ENCODE measurements at places on chromosomes 5 and 9.

GRCh38 chr9:108363311-108363710, 492.5 kb downstream of the ACTL7B start:
- DNase-seq, result no peak

DNA sequence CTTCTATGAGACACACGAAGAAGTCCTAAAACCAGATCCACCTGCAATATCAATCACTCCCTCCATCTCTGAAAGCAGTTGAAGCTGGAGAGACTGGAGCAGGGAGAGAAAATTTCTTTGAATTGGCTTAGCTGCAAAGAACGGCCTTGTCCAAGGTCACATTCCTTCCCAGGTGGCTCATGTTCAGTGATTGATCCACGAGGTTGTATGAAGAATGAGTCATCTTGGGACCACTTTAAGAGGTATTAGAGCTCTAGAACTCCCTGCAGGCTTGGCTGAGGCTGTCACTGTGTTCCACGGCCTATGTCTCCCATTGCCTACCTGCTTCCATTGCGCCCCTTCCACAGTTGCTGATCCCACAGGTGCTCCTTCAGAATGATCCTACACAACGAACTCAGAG, 68.2 kb downstream of the HMHB1 start:
- DNase-seq, result no peak

DNA sequence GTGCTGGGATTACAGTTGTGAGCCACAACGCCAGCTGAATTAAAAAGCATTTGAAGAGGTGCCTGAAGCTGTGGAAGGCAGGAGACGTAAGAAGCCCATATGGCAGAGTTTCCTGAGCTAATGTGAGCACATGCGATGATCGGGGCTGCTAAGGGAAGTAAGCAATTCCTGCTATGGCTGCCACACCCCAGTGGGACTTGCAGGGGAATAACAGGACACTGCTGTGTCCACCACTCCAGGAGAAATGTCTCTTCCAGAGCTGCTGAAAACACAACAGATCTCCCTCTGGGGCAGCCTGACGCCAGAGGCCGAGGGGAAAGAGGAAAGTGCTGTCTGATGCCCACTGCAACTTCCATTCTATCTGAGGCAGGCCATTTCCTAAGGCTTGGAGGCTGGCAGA, 46.2 kb upstream of the ANKRD55 start:
- DNase-seq, result no peak

DNA sequence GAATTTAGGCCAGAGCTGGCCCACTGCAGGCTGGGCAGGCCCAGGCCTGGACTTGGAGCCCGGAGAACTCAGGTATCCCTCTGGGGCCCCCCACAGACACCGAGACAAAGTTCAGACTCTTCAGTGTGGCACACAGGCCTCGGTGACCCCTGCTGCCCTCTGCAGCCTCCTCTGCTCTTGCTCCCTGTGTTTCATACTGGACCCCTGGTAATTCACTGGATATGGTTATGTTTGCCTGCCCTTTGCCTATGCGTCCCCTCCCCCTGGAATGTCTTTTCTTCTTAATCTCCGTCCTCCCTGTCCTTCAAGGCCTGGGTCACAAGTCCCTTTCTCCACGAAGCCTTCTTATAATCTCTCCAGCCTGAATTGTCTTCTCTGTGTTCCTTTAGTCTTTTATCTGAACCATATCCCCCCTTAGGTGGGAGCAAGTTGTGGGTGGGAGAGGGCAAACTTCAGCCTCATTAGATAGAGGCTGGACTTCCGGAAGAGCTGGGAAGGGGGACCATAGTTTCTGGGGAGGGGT, 30.1 kb downstream of the GSN start:
- no peak for DNase-seq

- DNase-seq, result no peak
Observed at GRCh38 chr9:127065592-127065991, 56.8 kb downstream of the ANGPTL2 start.

GRCh38 chr9:121194730-121195129, 6.9 kb downstream of the RAB14 start:
- no peak for DNase-seq

DNA sequence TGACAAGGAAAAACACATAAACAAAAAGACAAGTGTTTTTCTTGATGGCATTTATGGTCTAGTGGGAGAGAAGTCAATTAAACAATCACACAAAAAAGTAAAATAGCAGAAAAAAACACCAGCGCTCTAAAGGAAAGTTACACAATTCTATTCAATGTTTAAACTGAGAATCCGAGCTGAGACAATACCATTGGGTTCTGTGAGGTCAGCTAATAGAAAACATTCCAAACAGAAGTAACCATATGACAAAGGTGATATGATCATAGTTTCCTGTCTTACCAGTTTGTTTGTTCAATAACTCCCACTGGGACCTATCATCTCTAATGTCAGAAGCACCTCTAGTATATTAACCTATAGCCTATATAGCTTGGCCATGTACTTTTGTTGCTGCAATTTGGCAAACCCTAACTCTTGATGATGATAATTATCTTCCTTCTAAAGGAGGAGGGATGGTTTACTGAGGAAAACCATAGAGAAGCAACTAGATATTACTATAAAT, 1030.0 kb downstream of the CDH12 start:
- no peak for DNase-seq

GRCh38 chr5:66889056-66889455, 292.9 kb downstream of the MAST4 start:
- DNase-seq, result no peak

DNA sequence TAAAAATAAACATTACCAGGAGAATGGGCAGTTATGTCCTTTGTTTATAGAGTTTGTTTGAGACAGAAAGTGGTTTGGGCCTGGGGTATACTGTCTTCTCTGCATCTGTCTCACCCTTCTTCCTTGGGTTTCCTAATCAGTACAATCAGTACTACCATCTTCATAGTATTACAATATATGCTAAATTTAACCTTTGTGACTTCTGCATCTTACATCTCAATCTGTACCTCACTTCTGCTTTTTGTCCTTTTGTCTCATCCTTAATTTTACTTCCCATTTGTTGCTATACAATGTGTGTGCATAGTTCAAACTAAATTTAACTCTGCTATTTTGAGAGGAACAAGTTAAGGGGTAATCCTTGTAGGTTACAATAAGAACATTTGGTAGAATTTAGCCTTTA, 19.6 kb downstream of the FBXO38 start:
- DNase-seq, result no peak

DNA sequence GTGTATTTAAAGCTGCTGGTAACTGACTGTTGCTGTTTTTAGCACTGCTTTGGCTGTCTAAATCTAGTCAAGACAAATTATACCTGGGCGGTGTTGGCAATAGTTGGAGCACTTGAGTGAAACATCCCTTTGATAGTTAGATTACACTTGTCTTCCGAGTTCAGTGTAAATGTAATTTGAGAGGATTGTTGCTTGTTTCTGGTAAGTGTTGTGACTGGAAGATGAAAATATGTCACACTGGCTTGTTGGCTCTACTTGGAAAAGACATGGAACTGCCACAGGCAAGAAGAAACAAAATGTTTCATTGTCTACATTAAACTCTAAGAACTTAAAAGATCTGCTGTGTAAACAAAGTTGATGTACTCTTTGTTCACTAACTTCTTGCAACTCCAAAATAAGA, 49.2 kb upstream of the PTPRD start:
- no peak for DNase-seq

- no peak for DNase-seq
Observed at GRCh38 chr9:115804206-115804605, 349.4 kb upstream of the PAPPA start.

GRCh38 chr5:124104821-124105220, 592.8 kb downstream of the CSNK1G3 start:
- no peak for DNase-seq

DNA sequence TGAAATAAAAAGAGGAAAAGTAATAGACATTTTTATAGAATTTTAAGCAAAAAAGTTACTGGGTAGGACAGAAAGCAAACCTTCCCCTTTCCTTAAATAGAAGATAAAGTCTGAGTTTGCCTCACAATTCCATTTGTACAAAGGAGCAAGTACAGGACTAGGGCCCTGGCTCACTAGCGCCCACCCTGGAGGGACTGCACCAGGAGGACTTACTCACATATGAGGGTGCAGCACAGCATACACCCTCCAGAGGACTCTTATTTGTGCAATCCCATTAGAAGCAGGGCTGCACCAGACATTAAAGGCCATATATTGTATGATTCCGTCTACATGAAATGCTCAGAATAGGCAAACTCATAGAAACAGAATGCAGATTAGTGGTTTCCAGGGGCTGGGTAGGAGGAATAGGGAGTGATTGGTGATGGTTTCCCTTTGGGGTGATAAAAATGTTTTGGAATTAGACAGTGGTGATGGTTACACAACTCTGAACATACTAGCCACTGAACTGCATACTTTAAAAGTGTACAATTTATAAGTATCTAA, 4.5 kb downstream of the REEP5 start:
- DNase-seq, result no peak

GRCh38 chr5:131482617-131483016, 152.4 kb downstream of the RAPGEF6 start:
- no peak for DNase-seq

DNA sequence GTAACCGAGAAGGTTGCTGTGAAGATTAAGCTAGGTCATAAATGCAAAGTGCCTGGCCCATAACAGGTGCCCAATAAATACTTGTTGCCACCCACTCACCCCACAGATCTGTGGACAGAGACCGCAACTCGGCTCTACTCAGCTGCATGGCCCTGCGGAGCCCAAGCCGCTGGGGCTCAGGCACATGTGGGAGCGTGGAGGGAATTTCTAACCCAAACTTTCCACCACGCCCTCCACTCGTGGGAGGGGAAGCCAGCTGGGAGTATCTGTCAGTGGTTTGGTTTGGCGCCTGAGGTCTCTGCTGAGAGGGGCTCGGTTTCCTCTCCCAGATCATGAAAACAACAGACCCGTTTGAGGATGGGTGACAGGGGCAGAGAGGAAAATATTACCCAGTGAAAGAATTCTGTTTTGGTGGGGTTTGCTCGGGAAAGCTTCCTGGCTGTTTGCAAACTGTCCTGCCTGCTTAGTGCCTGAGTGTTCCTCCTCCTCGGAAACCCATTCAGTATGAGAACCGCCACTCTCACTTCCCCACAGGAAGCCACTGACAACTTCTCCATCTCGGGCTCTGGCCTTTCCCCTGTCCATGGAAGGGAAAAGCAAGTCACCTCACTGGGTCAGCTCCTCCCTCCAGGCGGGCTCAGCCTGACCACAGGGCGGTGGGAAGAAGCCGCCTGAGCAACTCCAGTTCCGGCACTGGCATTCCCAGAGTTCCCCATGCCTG, 60.1 kb downstream of the RGS3 start:
- no peak for DNase-seq

- peak; percentile 26 for DNase-seq
Observed at GRCh38 chr9:133727277-133727875, 10.8 kb downstream of the SARDH start.

DNA sequence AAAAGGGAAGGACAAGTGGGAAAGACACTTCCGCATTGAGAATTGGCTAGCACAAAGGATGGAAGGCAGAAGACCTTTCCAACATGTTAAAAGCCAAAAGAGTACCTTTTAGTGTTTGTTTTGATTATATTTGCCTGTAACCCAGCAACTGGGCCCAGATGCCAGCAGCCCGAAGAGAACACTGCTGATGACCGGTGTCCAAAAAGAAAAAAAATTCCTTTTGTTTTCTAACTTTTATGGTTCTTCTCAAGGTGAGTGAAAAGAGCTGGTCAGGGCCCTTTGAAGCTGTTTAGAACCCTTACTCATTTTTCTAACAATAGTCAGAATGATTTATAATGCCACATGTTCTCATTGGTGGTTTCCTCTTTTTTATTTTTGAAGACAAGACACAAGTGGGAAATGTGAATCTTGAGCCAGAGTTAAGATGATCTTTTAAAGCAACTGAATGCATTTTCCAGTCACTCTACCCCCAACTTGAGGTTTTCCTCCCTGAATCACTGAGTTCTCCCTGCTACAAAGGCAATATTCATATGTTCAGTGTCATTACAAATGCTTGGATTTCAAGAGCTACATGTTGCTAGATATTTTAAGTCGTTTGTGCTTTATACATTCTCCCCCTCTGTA, 32.3 kb upstream of the ZNF462 start:
- DNase-seq, result no peak

DNA sequence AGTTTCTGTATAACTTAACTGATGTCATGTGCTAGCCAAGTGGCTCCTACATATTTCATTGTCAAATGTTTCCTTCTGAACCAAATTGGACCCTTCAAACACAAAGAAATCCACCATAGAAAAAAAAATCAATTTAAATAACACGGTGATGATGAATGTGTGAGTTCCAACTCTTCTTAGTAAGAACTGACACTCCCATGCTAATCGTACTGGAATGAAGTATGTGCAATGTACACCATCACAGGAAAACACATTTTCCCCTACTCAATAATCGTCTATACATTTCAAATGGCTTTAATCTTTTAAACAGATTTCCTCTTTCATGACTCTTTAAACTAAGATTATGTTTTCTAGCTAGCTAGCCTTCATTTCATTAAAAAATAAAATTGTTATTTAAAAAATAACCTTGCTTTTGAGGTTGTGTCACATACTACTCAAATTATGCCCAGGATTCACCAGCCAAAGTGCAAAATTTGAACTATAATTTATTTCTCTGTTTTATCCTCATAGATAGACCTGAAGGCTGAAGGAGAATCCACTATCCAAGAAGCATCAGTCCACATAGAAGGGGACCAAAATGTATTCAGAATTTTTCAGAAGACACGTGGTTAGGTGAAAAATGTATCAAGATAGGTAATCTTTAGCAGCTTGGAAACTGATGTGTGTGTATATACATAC, 131.0 kb upstream of the ITGA1 start:
- no peak for DNase-seq

GRCh38 chr9:72420783-72421182, 55.8 kb upstream of the ZFAND5 start:
- no peak for DNase-seq

- peak; percentile 49 for DNase-seq
Observed at GRCh38 chr9:137064027-137064879, 6.1 kb downstream of the SAPCD2 start.

GRCh38 chr9:4045556-4045955, 254.3 kb downstream of the GLIS3 start:
- DNase-seq, result no peak

DNA sequence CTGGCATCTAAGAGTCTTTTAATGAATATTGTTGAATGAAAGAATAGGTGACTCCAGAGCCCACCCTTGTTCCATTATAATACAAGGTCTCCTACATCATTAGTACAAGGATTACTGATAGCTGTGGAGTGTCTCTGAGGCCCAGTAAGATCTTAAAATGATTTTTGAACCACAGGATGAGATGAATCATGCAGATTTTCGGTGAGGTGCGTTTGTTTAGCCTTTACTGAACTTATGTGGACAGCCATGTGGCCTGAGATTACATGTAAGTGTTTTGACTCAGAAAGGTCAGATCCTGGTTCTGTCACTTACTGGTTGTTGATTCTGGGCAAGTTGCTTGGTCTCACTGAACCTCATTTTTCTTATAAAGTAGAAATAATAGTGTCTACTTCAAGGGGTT, 21.6 kb downstream of the NFX1 start:
- no peak for DNase-seq

DNA sequence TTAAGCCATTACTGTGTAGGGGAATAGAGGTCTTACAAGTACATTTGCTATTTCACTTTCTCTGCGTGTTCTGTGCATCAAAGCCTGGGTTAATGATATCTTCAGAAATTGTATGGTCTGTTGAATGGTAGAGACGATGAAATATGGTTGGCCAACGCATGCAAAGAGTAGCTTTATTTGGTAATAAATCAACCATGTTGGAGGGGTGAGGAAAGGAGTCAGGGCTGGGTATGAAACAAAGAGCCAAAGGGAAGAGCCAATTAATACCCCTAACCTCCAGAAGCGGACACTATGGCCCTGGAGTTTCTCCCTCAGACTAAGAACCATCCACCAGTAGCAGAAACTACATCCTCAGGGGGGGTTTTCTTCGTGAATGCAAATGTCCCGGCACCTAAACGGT, 1974.0 kb upstream of the WWC1 start:
- no peak for DNase-seq

GRCh38 chr9:135592331-135592590, 30.7 kb downstream of the PAEP start:
- DNase-seq, result no peak

All from SK-N-DZ (cell line).